Occipital lobe (tissue), 3 donors: ENCODE measurements at places on chromosomes 13 and 19.

DNA sequence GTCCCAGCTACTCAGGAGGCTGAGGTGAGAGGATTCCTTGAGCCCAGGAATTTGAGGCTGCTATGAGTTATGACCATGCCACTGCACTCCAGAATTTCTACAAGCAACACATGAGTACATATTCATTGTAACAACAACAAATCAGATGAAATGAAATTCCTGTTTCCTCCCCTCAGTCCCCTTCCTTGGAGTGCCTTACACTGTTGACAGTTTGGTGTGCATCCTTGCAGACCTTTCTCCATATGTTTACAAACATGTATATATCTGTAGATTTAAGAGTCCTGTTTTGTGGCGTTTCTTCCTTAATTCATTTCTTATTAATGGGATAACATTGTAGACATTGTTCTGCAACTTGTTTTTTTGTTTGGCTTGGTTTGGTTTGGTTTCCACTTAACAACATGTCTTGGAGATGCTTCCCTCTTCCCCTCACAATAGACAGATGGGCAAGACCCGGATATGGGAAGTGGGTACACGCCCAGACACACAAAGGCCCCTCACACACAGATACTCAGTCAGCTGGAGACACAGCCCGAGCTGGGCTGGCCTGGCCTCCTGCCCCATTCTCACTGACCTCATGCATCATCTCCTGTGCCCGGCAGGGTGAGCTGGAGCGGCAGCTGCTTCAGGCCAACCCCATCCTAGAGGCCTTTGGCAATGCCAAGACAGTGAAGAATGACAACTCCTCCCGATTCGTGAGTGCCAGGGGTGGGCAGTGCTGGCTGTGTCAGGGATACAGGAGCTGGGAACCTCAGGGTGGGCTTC lies 21.7 kb downstream of the MYH14 start:
- DNase-seq, result no peak

GRCh38 chr19:35260694-35261304 lies 8.0 kb upstream of the USF2 start:
- DNase-seq, result no peak

DNA sequence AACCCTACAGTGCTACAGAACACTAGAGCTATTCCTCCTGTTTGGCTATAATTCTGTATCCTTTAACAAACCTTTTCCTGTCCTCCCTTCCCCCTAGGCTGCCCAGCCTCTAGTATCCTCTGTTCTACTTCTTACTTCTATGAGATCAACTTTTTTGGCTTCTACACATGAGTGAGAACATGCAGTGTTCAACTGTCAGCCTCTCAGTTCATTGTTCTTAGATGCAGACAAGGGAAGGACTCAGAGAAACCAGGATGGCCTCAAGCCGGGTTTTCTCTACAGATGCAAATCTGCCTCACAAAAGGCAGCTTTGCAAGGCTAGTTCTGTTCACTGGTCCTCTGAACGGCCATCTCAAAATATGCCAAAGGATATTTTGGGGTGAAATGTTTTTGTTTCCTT lies 18.4 kb downstream of the AMER2 start:
- no peak for DNase-seq

- no peak for DNase-seq
These were observed 9.7 kb upstream of the DACH1 start for GRCh38 chr13:71876648-71877255.

DNA sequence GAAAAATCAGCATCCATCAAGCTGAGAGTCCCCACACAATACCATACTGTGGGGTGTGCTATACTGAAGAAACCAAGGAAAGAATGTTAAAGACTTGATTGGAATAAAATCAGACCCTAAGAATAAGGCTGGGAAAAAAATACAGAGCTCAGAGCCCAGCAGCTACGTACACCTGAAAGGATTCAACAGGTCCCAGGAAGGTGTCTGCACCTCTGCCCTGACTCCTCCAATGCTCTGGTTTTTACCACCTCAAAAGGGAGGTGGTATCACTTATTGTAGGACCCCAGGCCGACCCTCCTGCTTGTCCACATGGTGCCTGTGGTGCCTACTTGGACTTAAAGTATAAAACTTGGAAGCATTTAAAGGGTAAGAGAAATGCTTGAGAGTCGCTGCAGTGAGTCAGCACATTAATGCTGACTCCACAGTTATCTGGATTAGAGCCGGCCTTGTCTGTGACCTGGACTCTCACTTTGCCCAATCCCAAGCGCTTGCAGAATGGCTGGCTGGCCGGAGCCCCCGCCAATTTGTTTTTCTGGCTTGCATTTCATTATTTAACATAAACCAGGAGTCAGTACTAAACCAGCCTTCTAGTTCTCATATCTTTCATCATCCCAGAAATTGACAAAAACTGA lies 110.1 kb downstream of the FGF14 start:
- DNase-seq, result no peak

DNA sequence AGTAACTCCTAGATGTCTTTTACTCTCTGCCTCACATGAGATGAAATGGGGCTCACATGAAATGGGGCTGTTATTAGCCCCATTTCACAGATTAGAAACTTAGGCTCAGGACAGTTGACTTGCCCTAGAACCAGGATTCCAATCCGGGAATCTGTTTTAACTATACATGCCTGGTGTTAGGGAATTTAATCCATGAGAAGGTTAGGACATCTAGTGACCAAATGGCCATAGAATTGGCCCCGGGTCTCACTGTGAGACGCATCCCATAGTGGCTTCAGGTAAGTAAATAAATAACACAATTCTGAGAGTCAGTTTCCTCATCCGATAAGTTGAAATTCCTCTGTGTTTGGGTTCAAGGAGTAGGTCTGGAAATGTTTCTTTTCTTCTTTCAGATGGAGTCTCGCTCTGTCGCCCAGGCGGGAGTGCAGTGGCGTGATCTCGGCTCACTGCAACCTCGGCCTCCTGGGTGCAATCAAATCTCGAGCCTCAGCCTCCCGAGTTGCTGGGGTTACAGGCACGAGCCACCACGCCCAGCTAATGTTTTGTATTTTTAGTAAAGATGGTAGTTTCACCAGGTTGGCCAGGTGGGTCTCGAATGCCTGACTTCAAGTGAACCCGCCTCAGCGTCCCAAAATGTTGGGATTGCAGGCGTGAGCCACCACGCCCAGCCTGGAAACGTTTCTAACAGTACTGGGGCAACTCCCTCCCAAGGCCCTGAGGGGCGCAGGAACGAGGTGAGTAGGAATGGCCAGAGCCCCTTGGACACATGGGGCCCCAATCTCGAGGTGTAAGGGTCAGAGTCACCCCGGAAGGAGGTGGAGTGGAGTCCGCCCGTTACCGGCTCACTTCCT lies 1.2 kb upstream of the ZNF574 start:
- DNase-seq, result peak; percentile 22

- DNase-seq, result no peak
These were observed 339.4 kb downstream of the TEX29 start for GRCh38 chr13:111659842-111660241.

DNA sequence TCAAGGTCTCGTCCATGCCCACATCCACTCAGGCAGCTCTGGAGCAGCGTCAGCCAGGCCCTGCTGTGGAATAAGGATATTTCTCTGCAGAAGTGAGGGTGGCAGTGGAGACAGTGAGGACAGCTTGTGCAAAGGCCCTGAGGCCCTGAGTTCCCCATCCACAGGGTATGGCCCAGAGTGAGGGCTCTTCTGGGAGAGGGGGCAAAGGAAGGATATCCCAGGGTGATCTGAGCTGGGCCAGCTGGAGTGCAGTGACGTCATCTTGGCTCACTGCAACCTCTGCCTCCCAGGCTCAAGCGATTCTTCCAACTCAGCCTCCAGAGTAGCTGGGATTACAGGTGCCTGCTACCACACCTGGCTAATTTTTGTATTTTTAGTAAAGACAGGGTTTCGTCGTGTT lies 11.5 kb downstream of the MARK4 start:
- DNase-seq, result no peak

- no peak for DNase-seq
These were observed 197.1 kb downstream of the OXGR1 start for GRCh38 chr13:96797136-96797535.

- DNase-seq, result no peak
These were observed 6.4 kb downstream of the DAPK3 start for GRCh38 chr19:3964256-3965194.

DNA sequence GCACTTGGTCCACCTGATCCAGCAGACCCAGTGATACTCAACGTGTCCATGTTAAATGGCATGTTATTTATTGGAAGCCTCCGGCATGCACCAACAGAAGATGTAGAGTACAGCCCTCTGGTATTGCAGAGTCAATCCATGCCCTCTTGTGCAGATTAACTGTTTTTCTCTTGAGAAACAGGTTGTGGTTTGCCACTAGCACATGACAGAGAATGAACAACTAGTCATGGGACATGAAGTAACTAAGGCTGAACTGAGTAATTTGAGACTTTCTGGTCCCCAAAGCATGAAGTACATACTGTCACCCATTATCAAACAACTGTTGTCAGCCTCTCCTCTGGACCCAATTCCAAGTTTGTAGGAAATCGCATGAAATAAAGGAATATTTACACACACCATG lies 3.2 kb downstream of the ZNF562 start:
- no peak for DNase-seq

GRCh38 chr13:113122550-113123225 lies at the start of gene F10:
Gene F10 (plus strand): TSS chr13:113122799. CDS start chr13:113122856, 57 bp downstream.
- no peak for DNase-seq
